ENCODE measurements at places on chromosomes 2 and 18.

GRCh38 chr2:100944617-100945432, 57.3 kb upstream of the RPL31 start:
- peak; percentile 40 for DNase-seq

- DNase-seq = no peak
Observed at GRCh38 chr2:105320651-105321215, 8.8 kb downstream of the TGFBRAP1 start.

GRCh38 chr2:109339519-109339966, 210.5 kb downstream of the SH3RF3 start:
- DNase-seq = peak; percentile 69

DNA sequence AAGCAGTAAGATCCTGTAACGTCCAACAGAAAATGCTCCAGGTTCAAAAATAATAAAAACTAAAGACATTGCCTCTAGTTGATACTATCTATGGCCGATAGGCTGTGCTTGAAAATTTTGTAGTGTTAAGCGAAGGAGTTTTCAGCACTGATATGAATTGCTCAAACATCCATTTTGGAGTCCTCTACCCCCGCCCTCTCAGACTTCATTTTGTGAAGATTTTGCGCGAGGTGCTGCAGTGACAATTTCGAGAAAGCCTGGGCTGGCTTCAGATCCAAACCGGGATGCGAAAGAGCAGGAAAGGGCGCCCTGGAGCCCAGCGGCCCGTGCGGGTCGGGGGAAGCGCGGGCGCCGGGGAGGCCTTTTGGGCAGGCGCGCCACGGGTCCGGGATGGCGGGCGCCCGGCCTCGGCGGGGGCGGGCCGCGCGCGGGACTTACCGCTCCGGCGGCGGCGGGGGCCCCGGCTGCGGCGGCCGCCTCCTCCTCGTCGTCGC, 1.8 kb downstream of the SP3 start:
- DNase-seq = peak; percentile 78

DNA sequence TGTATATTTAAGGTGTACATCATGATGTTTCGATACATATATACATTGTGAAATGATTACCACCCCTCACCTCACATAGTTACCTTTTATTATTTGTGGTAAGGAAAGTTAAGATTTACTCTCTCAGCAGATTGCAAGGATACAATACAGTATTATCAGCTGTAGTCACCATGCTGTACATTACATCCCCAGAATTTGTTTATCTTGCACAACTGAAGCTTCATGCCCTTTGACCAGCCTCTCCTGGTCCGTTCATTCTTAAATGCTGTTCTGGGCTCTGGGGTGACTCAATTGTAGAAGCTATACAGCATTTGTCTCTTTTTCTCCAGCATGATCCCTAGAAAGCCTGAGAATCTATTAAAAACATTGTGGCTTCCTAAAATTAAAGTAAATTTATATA, 90.8 kb downstream of the PTPRM start:
- no peak for DNase-seq

- DNase-seq = no peak
Observed at GRCh38 chr2:218882866-218883366, 2.3 kb downstream of the WNT10A start.

GRCh38 chr2:219429958-219430606, 4.6 kb upstream of the SPEG start:
- no peak for DNase-seq

- no peak for DNase-seq
Observed at GRCh38 chr2:26619521-26619951, 21.6 kb downstream of the CIB4 start.

DNA sequence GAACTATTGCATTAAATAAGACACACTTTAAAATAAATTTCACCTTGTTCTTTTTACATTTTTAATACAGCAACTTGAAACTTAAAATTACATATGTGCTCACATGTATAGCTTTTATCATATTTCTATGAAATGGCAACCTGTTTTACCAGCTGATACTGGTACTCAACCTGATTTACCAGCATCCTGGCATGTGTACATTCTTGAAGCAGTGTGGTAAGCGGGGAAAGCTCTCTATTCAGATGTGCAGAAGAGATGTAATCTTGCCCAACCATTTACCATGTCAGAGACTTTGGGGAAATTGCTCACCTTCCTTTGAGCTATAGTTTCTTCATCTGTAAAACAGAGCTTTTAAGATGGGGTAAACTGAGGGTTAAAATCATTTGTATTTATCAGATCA, 133.2 kb downstream of the CCDC148 start:
- DNase-seq = no peak

DNA sequence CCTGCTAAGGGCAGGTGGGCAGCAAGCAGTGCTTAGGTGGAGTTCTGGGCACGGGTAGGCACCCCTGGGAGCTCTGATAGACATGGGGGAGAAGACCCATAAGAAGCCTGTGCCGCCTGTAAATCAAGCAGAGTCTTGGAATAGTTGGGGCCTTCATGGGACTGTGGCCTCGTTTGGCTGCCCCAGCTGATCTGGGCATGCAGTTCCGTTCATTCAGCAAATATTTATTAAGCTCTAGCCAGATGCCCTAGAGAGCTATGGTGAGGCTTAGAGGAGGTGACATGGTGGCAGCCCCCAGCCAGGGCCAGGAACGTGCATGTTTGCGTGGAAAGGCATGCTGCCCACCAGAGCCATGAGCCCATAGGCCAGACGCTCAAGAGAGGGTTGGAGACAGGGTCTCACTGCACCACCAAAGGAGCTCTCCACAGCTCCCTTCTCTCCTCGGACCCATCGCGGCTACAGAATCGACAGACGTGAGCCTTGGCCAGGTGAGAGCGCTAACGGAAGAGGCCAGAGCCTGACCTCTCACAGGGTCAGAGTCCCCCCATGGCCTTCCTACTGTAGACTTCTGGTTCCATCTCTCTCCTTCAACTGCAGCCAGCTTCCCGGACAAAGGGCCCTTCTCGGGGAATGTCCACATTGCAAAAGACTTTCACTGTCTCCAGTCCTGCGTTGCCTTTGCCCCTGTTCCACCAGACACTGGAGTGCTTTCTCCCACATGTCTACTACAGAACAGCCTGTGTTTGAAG, 135.7 kb downstream of the INHBB start:
- DNase-seq = no peak

DNA sequence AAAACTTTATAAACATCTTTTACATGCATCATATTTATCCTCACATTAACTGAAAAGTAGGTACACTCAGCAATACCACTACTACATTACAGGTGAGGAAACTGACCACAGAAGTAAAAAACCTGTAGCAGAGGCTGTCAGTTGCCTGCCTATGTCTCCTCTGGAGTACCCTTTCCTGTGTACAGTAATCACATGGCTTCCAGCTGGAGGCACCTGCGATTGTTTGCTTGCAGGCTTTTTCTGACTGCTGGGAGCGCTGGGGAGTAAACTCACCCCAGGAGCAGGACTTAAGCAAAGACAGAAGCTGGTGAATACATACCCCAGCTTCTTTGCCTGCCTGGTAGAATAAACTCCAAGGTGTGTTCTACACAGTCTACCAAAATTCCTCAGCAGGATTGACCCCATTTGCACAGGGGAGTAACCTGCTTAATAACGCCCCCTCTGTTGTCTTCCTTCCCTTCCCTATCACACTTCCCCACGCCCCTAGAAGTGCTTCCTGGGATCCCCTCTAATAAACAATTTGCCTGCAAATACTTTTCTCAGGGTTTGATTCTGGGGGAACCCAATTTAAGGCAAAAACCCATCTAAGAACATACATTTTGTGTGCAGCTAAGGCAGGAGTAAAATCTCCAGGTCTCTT, 138.9 kb downstream of the PTH2R start:
- DNase-seq = no peak

DNA sequence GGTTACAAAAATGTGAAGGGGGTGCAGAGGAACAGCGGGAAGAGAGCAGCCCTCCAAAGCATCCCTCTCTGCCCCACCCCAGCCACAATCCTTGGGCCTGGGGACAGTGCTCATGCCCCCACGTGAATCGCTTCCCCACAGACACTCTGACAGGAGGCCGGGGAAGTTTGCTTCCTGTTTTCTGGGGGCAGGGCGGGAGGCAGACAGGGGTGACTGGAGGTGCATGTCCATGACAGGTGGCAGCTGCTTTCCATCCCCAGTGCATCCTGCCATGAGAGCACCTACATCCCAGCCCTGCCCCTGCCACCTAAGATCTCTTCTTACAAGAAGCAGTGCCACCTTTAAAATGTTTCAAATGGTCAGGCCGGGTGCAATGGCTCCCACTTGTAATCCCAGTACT, 47.2 kb upstream of the UBE2F start:
- no peak for DNase-seq

GRCh38 chr2:128302011-128302743, 16.5 kb downstream of the HS6ST1 start:
- DNase-seq = no peak

GRCh38 chr18:54479365-54479764, 111.7 kb upstream of the DYNAP start:
- peak; percentile 1 for DNase-seq

- no peak for DNase-seq
Observed at GRCh38 chr2:188752311-188752710, 221.9 kb upstream of the COL3A1 start.

GRCh38 chr18:31983020-31983419, 35.6 kb upstream of the RNF125 start:
- DNase-seq = no peak

DNA sequence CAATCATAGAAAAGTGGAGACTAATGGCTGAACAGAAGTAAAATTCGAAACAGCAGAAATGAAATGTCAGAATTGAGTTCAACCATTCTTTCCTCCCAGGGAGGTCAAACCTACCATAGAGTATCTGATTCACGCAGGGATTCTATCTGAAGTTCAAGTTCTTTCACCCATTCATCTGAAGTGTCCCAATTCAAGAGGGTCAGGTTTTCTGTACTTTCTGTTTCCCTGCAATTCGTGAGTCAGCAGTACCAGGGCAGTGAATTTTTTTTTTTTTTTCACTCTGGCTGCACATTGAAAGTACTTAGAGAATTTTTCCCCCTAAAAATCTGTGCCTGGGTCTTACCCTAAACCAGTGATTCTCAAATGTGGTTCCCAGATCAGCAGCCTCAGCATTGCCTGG, 40.9 kb upstream of the CCDC88A start:
- no peak for DNase-seq

GRCh38 chr18:41767960-41768359, 187.1 kb upstream of the PIK3C3 start:
- DNase-seq = peak; percentile 35

GRCh38 chr18:76479351-76480238, 15.4 kb downstream of the ZNF516 start:
- DNase-seq = no peak

DNA sequence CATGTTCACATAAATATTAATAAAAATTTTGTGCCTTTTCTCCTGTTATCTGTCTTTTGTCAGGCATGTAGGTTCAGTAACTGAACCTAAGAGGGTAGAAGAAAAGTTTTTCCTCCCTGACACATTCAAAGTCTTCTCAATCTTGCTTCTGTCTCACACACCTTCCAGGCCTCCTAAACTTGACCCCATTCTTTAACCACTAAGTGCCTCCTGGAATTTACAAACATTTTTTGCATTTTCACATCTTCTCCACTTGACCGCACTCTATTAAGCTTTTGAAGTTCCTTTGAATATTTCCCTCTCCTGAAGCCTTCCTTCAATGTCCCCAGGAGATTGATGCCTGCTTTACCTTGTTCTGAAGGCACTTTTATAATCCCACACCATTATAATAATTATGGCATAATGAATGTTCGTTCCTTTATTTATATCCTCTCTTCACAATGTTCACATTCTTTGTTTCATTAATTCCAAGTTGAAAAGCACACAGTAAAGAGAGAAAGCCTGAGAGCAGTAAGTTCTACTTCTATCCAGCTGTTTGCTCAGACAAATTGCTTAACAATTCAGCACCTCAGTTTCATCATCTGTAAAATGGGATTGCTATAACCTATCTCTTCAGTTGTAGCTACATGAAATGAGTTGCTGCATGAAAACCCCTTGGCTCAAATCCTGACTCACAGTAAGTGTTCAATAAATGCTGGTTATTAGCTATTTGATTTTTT, 184.8 kb upstream of the KLHL29 start:
- DNase-seq = no peak

DNA sequence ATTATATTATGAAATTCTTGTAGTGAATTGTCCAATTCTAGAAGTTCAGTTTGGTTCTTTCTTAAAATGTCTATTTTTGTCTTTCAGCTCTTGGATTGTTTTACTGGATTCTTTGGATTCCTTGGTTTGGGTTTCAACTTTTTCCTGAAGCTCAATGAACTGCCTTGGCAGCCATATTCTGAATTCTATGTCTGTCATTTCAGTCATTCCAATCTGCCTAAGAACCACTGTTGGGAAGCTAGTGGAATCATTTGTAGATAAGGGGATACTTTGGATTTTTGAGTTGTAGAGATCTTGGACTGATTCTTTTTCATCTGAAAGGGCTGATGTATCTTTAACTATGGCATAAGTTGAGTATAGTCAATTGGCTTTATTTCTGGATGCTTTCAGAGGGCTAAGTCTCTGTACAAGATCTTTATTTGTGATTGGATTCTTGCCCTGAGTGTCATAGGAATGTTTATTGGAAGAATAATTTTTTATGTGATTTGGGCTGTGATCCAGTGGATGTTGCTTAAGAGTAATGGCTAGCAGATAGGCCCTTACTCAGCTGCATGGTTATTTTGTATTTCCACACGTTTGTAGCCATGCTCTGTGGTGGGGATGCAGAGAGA, 42.3 kb downstream of the SERPINB7 start:
- DNase-seq = peak; percentile 90
